ENCODE measurements at places on chromosomes 12 and 14.
A peak's percentile ranks its signal among the peaks of the same experiment; 100 is the strongest.

GRCh38 chr12:57315681-57316080 is 64.7 kb upstream of the STAC3 start:
- no peak for DNase-seq

- no peak for DNase-seq
Measured at GRCh38 chr12:69331519-69331908, 16.7 kb upstream of the LYZ start.

DNA sequence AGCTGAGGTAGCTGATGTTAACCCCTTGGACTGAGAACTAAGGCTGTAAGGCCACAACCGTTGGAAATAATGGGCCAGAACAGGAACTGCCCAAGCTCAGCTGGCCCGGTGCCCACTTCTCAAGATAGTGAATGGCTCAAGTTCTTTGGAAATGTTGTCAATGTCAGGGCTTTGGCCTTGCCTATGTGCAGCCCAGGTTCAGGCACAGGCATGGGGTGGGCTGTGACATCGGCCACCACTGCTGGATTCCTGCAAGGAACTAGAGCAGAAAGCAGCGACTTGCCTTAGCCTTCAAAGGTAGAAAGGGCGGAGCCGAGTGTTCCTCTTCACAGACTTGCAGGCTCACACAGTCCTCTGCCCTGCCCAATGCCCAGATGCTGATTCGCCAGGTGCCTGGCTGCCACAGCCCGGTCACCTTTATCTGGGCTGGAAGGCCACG is 291.2 kb downstream of the ZFP36L1 start:
- DNase-seq = no peak

GRCh38 chr14:100065942-100066574 is 836 bp downstream of the EVL start:
- no peak for DNase-seq

GRCh38 chr14:58829594-58829993 is 191.8 kb downstream of the DACT1 start:
- DNase-seq = no peak

- DNase-seq = peak; percentile 19
Measured at GRCh38 chr12:121465921-121466793, 66.2 kb downstream of the RNF34 start.

DNA sequence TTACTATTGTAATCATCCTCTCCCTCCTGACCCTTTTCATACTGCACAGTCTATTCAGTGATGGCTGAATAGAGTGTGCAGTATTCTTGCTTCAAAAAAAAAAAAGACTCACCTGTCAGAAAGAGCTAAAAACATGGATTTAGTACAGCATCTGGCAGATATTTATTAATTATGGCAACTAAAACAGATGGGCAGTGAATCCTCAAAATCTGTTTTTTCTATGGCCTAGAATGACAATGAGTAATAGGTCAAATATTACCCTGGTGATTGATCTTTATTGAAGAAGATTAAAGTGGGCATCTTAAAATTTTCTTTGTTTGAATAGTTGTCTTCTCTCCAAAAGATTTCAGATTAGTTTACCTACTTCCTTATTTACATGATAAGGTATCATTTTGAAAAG is 543.6 kb downstream of the FOXG1 start:
- DNase-seq = no peak

GRCh38 chr12:4106621-4107020 is 166.9 kb upstream of the CCND2 start:
- DNase-seq = no peak

DNA sequence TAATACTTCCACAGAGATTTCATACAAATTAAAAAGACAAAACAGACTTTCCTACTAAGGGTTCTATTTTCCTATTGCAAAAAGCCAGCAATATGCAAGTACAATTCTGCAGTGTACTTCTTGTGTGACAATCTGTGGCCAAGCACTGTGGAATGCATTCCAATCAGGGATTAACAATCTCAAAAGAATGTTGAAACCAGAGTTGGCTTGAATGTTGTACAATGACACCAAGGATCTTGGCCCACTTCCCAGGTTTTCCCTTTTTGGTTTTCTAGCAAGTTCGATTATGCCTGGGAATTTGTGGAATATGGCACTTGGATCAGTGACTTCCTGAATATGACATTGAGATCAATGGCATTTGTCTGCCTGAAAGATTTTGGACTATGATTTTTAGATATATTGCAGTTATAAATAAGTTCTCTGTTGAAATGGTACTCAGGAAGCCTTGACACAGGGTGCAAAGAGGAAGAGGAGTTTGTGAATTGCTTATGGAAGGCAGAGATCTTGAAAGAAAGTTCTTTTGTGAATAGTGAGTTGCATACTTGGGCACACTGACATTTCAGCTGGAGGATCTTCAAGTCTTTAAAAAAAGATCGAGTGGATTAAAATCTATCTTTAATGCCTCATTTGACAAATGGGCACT is 81.4 kb upstream of the FERMT2 start:
- peak; percentile 95 for DNase-seq

DNA sequence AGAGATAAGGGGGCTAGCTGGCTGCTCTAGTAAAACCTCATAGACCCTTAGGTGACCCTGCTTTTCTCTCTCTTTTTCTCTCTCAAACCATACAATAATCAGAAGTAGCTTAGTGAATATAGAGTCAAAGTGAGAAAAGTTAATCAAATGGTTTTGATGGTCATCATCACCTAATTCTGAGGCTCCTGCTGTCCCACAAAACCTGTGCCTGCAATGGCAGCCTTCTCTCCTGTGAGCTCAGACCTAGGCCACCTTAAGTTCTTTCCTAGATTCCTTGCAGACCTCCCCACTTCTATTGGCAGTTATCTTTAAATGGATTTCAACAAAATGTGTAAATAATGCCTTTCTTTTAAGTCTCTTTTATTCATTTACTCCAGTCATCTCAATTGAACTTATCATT is 1.5 kb upstream of the RPAP3 start:
- no peak for DNase-seq

GRCh38 chr14:68771631-68772030 is 21.2 kb downstream of the ZFP36L1 start:
- no peak for DNase-seq

- peak; percentile 80 for DNase-seq
Measured at GRCh38 chr14:61226015-61226654, 55.0 kb downstream of the TMEM30B start.

GRCh38 chr12:85422762-85423161 is 142.7 kb downstream of the ALX1 start:
- no peak for DNase-seq

All from fibroblast of skin of right quadriceps (primary cell).